PC-3 (cell line): ENCODE measurements at places on chromosomes 2 and 18. TPM values are rescaled to one million over a fixed set of nuclear protein-coding genes. Genes with fewer than 3 reads are reported as not detected.

Gene TNS1
- 1.0 and 1.5 TPM in 2 replicates for total RNA-seq

Gene CBLN2
- not detected in 2 replicates for total RNA-seq

Gene UGT1A3
- total RNA-seq: not detected in 2 replicates

Gene REG3A
- not detected in 2 replicates for total RNA-seq

Gene AOX1
- 54.9 and 57.2 TPM in 2 replicates for total RNA-seq

Gene RNF144A
- 9.5 and 13.1 TPM in 2 replicates for total RNA-seq

- H3K36me3 ChIP-seq: peaks cover 34% of the 10 kb centered on the region; the same call in 1 of the 2 replicates
- peak overlapping the region; percentile 91 for H3K27ac ChIP-seq
- no peaks in the 10 kb centered on the region for H3K27me3 ChIP-seq
Measured at GRCh38 chr2:70509565-70509964, 44.1 kb downstream of the TGFA start.

DNA sequence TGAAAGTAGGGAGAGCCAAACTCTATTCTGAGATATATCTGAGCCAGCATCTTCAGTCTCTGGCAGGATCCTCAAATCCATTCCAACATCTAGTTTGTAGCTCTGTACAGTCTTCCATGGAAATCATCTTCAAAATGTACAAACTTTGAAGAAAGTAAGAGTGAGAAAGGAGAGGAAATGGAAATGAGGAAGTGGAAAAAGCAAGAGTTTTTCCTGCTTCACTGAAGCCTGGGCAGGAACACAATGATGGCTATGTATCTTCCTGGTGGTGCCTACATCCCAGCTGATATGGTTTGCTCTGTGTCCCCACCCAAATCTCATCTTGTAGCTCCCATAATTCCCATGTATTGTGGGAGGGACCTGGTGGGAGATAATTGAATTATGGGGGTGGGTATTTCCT is 4.1 kb upstream of the RPIA start:
- DNase-seq: no peak
- H3K4me3 ChIP-seq: no peak overlapping the region
- peaks cover 7% of the 10 kb centered on the region; the same call in 1 of the 2 replicates for H3K4me1 ChIP-seq
- no peaks in the 10 kb centered on the region for H3K27me3 ChIP-seq
- H3K27ac ChIP-seq: no peak overlapping the region

GRCh38 chr2:151166410-151166809 is 95.3 kb downstream of the RBM43 start:
- no peak overlapping the region for H3K4me3 ChIP-seq
- DNase-seq: no peak
- H3K36me3 ChIP-seq: no peaks in the 10 kb centered on the region
- H3K27me3 ChIP-seq: no peaks in the 10 kb centered on the region
- no peak overlapping the region for H3K27ac ChIP-seq

DNA sequence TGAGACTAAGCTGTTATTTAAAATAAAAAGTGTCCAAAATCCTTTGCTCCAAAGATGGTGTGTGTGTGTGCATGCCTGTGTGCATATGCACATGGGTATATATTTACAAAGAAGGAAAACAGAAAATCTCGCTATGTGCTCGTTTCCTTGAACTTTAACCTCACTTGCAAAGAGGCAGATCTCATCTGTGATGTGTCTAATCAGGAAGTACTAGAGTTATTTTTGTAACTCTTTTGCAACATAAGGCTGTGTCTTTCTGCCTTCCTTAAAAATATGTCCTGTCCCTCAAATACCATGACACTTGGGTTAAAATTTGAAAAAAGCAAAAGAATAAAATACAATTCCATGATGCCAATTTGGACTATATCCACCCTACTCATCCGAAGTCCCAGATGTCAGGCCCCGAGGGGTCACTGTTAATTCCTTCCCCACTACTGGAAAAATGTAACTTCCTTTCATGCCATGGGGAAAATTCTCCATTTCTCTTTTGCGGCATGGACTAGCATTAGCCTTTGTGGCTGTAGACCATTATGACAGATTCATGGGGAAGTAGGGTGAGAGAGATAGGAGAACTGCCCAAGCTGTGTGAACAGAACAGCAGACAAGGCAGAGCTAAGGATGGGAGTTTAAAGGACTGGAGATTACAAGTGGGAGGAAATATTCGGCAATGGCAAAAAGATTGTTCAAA is 191.3 kb downstream of the MYO1B start:
- H3K4me1 ChIP-seq: no peaks in the 10 kb centered on the region
- no peaks in the 10 kb centered on the region for H3K27me3 ChIP-seq
- no peaks in the 10 kb centered on the region for H3K36me3 ChIP-seq
- H3K4me3 ChIP-seq: no peak overlapping the region

- no peak overlapping the region for H3K4me3 ChIP-seq
- no peak for DNase-seq
- H3K27ac ChIP-seq: no peak overlapping the region
- no peaks in the 10 kb centered on the region for H3K36me3 ChIP-seq
- no peaks in the 10 kb centered on the region for H3K27me3 ChIP-seq
Measured at GRCh38 chr18:34647251-34647650, 62.8 kb upstream of the DTNA start.

DNA sequence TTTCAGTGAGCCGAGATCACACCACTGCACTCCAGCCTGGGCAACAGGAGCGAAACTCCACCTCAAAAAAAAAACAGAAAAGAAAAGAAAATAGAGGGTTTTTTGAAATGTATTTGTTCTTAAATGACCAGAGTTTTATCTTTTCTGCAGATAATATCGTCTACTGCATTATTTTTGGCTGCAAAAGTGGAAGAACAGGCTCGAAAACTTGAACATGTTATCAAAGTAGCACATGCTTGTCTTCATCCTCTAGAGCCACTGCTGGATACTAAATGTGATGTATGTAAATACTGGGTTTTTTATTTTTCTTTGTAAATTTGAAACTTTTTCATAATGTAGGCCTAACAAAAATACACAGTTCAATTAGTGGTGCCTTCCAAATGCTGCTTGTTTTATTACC is 18.1 kb downstream of the CCNT2 start:
- peaks cover 5% of the 10 kb centered on the region; the same call in 1 of the 2 replicates for H3K4me1 ChIP-seq
- H3K4me3 ChIP-seq: no peak overlapping the region
- no peak for DNase-seq
- H3K27ac ChIP-seq: no peak overlapping the region

DNA sequence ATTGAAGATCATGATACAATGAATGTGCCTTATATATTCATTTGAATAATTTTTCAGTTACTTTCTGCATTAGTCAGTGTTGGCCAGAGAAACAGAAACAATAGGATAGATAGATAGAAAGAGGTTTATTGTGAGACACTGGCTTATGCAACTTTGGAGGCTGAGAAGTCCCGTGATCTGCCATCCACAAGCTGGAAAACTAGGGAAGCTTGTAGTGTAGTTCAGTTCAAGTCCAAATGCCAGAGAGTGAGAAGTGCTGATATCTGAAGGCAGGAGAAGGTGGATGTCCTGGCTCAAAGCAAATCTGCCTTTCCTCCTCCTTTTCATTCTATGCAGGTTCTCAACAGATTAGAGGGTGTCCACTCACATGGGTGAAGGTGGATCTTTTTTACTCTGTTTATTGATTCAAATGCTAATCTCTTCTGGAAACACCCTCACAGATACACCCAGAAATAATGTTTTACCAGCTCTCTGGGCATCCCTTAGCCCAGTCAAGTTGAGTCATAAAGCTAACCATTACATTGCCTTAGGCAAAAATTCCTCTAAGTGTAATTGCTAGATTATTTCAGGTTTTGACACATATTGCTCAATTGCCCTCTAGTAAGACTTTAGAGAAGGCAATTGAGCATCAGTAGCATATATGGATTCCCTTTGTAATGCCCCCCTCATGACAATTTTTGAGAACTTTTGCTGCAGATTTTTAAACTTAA is 341.4 kb downstream of the LPIN1 start:
- DNase-seq: peak; percentile 96
- peak overlapping the region; percentile 71 for H3K27ac ChIP-seq
- no peaks in the 10 kb centered on the region for H3K27me3 ChIP-seq
- peaks cover 48% of the 10 kb centered on the region for H3K4me1 ChIP-seq
- no peaks in the 10 kb centered on the region for H3K36me3 ChIP-seq

DNA sequence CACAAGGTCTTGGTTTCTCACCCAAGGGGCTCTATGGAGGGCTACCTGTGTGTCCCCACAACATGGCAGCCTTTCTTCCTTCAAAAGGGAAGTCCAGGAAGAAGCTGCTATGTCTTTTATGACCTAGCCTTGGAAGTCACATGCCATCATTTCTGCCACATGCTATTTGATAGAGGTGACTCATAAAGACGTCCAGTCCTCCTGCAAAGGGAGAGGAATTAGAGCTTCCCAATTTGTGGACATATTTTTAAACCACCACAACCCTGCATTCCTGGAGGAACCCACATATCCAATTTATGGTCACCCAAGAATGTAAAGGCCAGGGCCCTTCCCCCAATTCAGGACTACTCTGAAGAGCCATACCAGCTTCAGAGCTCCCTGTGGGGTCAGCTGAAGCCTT is 246.2 kb downstream of the CYP26B1 start:
- peak; percentile 15 for DNase-seq
- peaks cover 29% of the 10 kb centered on the region for H3K4me1 ChIP-seq
- H3K4me3 ChIP-seq: no peak overlapping the region

GRCh38 chr2:136182315-136182714 is 64.4 kb upstream of the CXCR4 start:
- H3K36me3 ChIP-seq: no peaks in the 10 kb centered on the region
- no peaks in the 10 kb centered on the region for H3K4me1 ChIP-seq
- no peak for DNase-seq
- H3K27me3 ChIP-seq: no peaks in the 10 kb centered on the region

DNA sequence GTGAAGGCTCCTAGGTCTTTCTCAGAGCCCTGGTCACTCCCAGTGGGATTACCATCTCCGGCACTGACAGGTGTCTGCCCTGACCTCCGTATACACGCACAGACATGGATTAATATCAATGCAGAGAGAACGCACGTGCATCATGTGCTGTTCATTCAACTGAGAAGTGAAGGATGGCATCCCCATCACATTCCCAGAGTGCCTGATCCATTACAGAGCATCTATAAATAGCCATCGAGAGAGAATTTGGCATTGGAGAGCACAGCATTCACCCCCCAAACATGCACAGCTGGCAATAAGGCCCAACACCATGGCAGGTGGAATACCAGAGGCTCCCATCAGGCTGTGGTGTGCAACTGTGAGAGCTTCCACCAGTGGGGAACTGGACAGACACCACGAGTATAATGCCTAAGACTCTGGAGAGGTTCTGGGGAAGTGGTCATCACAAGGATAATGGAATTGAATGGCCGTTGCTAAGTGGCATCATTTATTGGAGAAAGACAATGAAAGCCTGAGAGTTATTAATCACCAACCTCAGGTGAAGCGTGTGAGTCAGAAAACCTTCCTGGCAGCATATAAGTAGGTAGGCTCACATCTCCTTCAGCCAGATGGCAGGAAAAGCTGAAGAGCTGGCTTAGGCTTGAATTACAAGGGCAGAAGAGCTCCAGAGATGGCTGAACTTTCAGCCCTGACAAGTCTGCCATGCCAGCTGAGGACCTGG is 244.5 kb upstream of the ID2 start:
- H3K36me3 ChIP-seq: no peaks in the 10 kb centered on the region
- no peak overlapping the region for H3K4me3 ChIP-seq
- no peak overlapping the region for H3K27ac ChIP-seq
